Hindlimb muscle (tissue), 1 donor: ENCODE measurements at places on chromosomes 1 and 21. TPM values are rescaled to one million over a fixed set of nuclear protein-coding genes. Genes with fewer than 3 reads are reported as not detected.

The BTBD19 gene
- polyA plus RNA-seq: 7.9 TPM

The BRINP3 gene
- polyA plus RNA-seq: 4.6 TPM

The CR1 gene
- polyA plus RNA-seq: 0.93 TPM

The RAB25 gene
- 1.0 TPM for polyA plus RNA-seq

The CFAP126 gene
- 2.5 TPM for polyA plus RNA-seq

DNA sequence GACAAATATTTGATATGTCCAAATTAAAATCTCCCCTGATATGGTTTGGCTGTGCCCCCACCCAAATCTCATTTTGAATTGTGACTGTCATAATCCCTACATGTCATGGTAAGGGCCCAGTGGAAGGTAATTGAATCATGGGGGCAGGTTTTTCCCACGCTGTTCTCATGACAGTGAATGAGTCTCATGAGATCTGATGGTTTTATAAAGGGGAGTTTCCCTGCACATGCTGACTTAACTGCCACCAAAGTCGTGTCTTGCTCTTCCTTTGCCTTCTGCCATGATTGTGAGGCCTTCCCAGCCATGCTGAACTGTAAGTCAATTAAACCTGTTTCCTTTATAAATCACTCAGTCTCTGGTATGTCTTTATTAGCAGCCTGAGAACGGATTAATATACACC is 207.0 kb downstream of the BARHL2 start:
- DNase-seq: no peak

GRCh38 chr1:84698151-84699110 is 8.2 kb upstream of the SSX2IP start:
- peak; percentile 56 for DNase-seq

- DNase-seq: peak; percentile 15
These were observed 46.7 kb upstream of the RABGAP1L start for GRCh38 chr1:174112489-174113162.

DNA sequence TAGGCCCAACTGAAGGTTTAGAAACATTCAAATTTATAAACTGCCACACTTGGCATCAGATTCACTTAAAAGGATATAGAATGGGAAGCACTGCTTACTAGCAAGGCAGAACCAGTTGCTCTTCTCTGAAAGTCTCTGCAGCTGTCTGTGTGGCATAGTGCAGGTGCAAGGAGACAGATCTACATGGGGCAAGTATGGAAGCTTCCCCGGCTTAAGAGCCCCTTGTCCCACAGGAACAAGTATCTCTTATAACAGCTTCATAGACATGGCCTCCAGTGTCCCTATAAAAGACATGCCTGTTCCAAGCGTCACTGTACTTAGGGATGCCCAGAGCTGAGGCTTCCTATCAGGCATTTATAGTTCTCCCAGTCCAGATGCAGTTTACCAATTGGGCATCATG is 26.5 kb downstream of the ZBTB8B start:
- DNase-seq: no peak

- DNase-seq: no peak
These were observed at the start of gene HMGCS2 for GRCh38 chr1:119768778-119769177. HMGCS2 (minus strand) TSS chr1:119768905; CDS start chr1:119768844, 61 bp downstream.

DNA sequence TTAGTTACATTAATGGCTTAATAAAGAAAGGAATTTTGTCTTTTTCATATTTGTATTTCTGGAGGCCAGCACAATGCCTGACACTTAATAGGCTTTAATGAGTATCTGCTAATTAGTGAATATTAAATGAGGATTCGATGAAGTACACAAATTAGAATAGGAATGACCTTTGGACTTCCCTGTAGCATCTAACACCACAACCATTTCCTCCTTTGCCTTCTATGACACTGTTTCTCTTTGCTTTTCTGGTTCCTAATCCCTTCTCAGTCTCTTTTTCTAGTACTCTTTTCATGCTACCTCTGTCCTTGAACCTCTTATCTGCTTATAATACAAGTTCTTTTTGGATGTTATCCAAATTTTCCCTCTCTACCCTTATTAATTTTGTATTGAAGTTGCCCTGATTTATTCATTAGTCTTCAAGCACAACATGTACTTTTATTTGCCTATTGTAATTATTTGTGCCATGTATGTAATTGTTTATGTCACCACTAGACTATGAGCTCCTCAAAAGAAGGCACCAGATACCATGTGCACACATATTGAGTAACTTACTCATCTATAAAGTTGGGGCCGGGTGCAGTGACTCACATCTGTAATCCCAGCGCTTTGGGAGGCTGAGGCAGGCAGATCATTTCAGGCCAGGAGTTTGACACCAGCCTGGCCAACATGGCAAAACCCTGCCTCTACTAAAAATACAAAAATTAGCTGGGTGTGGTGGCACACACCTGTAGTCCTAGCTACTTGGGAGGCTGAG is 23.8 kb downstream of the RPS27 start:
- no peak for DNase-seq

- no peak for DNase-seq
These were observed 81.5 kb downstream of the MRPS6 start for GRCh38 chr21:34154878-34155277.

DNA sequence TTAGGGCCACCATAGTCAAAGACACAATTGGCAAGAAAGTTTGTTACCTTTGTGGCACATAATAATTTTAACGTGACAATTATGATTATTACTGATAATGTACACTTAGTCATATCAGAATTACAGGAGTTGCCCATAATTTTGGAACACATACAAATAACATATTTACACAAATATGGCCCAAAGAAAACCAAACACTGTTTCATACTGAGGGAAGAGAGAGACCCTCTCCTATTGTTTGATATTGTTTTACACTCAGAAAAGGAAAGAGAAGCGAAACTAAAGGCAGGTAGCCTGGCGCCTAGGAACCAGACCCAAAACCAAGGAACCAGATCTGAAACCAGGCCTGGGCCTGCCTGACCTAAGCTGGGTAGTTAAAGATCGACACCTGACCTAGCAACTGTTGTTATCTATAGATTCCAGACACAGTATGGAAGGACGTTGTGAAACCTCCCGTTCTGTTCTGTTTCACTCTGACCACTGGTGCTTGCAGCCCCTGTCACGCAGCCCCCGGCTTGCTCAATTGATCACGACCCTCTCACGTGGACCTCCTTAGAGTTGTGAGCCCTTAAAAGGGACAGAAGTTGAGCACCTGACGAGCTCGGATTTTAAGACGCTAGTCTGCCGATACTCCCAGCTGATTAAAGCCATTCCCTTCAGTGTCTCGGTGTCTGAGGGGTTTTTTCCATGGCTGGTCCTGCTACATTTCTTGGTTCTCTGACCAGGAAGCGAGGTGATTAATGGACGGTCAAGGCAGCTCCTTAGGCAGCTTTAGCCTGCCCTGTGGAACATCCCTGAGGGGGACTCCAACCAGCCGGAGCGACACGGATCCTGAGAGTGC is 27.9 kb downstream of the C1orf115 start:
- no peak for DNase-seq
